Stimulated activated CD4-positive, alpha-beta T cell treated with anti-CD3 and anti-CD28 coated beads, TNF-alpha, amount 100 ng/mL, for 1 hour (primary cell): ENCODE measurements at places on chromosomes 2 and 18.

DNA sequence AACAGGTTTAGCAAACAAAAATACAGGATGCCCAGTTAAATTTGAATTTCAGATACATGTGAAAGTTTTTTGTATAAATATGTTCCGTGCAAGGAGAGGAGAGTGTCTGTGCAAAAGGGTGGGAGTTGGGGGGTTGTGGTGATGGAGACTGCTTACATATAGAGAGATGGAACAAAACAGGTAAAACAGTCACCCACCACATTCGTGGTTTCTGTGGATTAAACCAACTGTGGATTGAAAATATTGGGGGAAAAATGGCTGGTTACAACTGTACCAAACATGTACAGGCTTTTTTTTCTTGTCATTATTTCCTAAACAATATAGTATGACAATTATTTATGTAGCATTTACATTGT is 245.7 kb downstream of the TNS1 start:
- no peak for DNase-seq

GRCh38 chr2:19687017-19687659 is 214.6 kb downstream of the TTC32 start:
- DNase-seq: no peak

- DNase-seq: no peak
Observed at GRCh38 chr2:127637725-127638252, 8.2 kb upstream of the GPR17 start.

- DNase-seq: no peak
Observed at GRCh38 chr2:201403880-201404279, 46.7 kb upstream of the FLACC1 start.

- DNase-seq: no peak
Observed at GRCh38 chr2:68045342-68045741, 17.5 kb downstream of the C1D start.

GRCh38 chr2:88489181-88489580 is 36.7 kb upstream of the FOXI3 start:
- no peak for DNase-seq

- no peak for DNase-seq
Observed at GRCh38 chr18:10419420-10420103, 34.9 kb upstream of the APCDD1 start.

DNA sequence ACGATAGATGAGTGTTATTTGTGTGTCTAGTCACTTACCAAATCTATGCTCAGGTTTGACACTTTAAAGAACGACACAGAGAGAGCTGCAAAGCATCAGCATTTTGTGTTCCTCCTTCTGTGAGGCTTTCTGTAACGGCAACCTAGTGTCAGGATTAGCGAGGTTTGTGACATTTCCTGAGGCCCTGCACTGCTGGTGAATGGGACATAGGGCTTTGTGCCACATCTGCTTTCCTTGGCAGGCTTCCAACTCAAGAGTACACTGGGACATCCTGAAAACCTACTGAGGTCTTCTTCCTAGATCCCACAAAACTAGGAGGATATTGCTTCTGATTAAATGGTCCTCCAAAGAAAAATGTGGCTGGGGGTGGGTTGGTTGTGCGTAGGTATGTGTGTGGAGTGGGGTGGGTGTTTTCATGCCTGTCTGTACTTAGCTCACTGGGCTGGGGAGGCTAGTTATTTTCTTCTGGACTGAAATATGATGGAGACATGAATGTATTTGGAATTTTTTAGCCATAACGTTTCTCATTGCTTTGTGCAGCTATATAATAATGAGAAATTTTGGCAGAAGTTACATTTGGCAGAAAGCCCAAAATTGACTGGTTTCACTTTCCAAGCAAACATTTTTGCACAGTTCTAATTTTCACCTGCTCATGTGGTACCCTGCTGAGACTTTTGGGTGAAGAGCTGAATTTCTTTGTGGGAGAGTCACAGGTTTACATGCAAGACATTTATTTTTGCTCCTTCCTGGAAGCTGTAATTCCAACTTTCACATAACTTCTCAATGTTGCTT is 308.4 kb downstream of the XIRP2 start:
- no peak for DNase-seq

- no peak for DNase-seq
Observed at GRCh38 chr2:194556629-194557028, 1100.4 kb upstream of the SLC39A10 start.

DNA sequence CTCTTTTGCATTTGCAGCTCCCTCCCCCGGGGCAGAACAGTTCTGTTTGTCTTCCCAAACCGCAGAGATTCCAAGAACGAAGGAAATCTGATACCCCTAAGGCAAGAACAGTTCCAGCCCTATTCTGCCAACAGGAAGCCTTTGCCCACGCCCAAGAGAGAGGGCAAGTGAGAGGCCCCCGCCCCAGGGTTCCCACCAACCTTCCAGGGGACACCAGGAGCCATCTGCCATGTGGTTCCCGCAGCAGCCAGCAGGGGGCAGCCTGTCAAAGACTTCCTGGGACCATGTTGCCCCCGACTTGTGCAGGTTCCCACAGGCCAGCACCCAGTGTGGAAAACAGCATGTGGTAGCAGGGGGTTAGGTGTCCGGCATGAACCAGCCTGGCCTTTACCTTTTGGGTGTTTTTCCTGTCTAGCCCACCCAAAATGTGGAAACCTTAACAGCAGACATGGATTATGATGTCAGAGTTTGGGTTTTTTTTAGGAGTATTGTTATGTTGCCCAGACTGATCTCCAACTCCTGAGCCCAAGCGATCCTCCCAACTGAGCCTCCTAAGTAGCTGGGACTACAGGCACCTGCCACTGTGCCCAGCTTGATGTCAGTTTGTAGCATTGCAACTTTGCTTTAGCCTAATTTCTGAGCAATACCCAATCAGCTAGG is 21.7 kb upstream of the EFHD1 start:
- DNase-seq: peak; percentile 21

GRCh38 chr2:195021711-195022507 is 635.1 kb upstream of the SLC39A10 start:
- no peak for DNase-seq

DNA sequence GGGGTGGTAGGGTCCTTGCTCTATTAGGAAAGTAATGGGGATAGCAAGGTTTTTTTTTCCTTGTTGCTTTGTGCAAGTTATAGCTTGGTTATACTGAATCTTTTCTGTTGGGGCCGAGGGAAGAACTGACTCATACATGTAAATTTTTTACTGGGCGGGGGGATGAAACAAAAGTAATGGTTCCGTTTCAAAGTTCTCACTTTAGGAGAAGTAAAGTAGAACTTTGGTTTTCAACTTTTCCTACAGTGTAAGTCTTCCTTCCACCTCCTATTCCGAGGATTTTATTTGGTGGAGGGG is 1.1 kb downstream of the AFTPH start:
- no peak for DNase-seq

GRCh38 chr2:101064505-101064867 is 62.4 kb downstream of the RPL31 start:
- DNase-seq: no peak

DNA sequence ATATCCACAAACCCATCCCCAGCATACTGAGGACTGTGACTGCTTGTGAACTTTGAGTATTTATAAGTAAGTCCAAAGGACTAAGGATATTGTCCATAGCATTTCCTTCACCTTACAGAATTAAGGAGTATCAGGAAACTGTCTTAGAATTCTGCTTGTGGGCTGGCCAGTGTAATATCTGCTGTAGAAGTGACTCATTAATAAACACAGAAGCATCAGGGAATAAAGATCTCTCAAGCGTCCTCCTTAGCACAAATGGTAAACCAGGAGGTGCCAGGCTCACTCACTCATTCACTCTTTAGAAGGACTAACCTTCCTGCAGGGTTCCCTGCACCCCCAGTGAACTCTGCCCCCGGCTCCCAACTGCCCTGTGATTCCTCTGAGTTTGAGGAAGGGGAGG is 31.0 kb downstream of the CCDC68 start:
- no peak for DNase-seq

- no peak for DNase-seq
Observed at GRCh38 chr2:180573951-180574350, 406.5 kb upstream of the UBE2E3 start.

- DNase-seq: no peak
Observed at GRCh38 chr18:35836932-35837331, 135.5 kb upstream of the RMP24 start.

DNA sequence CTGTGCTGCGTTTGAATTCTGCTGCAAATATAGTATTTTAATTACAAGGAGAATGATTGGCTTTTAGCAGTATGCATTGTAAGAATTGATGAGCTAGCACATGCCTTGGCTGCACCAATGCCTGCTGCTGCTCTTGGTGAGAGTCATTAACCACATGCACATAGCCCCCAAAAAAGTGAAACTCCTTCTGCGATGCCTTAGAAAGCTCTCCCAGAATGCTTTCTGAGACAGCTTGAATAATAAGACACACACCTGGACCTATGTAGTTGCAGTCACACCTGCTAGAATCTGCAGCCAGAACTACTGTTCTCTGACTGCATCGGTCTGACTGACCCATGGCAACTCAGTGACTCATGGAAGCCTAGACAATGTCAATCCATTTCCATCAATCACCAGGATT is 170.1 kb upstream of the DDX18 start:
- DNase-seq: no peak

DNA sequence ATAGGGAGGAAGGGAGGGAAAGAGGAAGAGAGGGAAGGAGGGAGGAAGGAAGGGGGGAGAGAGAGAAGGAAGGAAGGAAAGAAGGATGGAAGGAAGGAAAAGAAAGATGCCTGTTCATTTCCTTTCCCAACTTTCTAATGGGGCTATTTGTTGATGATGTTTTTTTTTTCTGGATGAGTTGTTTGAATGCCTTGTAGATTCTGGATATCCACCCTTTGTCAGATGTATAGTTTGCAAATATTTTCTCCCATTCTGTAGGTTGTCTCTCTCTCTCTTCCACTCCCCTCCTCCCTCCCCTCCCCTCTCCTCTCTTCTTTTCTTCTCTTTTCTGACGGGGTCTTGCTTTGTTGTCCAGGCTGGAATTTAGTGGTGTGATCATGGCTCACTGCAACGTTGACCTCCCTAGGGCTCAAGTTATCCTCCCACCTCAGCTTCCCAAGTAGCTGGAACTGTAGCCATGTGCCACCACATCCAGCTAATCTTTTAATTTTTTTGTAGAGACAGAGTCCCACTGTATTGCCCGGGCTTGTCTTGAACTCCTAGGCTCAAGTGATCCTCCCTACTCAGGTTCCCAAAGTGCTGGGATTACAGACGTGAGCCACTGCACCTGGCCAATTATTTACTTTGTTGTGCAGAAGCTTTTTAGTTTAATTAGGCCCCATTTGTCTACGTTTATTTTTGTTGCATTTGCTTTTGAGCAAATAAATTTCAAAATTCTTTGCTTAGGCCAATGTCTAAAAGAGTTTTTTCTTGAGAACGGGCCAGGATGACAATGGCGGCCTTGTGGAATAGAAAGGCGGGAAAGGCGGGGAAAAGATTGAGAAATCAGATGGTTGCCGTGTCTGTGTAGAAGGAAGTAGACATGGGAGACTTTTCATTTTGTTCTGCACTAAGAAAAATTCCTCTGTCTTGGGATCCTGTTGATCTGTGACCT is 57.3 kb upstream of the FAM117B start:
- no peak for DNase-seq

- no peak for DNase-seq
Observed at GRCh38 chr18:79367989-79368388, 27.7 kb upstream of the NFATC1 start.

GRCh38 chr2:156320486-156321098 is 11.9 kb downstream of the NR4A2 start:
- no peak for DNase-seq

DNA sequence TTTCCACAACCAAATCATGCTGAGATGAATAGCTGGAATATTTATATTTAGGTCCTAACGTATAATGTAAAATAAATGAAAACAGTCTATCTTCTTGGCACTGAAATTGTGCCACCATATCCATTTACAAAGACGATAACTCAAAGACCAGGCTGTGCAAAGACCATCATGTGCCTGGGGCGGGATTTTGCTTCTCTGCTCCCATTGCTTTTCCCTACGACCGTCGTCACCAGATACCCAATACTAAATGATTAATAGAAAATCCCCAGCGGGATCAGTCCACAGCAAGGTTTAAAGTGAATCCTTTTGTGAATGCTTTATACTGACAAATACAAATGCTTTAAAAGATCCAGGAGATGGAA is 194.3 kb upstream of the ARL4C start:
- no peak for DNase-seq

- DNase-seq: no peak
Observed at GRCh38 chr2:97967216-97967592, 28.5 kb downstream of the TMEM131 start.

- no peak for DNase-seq
Observed at GRCh38 chr2:21146638-21147037, 22.9 kb downstream of the TDRD15 start.

DNA sequence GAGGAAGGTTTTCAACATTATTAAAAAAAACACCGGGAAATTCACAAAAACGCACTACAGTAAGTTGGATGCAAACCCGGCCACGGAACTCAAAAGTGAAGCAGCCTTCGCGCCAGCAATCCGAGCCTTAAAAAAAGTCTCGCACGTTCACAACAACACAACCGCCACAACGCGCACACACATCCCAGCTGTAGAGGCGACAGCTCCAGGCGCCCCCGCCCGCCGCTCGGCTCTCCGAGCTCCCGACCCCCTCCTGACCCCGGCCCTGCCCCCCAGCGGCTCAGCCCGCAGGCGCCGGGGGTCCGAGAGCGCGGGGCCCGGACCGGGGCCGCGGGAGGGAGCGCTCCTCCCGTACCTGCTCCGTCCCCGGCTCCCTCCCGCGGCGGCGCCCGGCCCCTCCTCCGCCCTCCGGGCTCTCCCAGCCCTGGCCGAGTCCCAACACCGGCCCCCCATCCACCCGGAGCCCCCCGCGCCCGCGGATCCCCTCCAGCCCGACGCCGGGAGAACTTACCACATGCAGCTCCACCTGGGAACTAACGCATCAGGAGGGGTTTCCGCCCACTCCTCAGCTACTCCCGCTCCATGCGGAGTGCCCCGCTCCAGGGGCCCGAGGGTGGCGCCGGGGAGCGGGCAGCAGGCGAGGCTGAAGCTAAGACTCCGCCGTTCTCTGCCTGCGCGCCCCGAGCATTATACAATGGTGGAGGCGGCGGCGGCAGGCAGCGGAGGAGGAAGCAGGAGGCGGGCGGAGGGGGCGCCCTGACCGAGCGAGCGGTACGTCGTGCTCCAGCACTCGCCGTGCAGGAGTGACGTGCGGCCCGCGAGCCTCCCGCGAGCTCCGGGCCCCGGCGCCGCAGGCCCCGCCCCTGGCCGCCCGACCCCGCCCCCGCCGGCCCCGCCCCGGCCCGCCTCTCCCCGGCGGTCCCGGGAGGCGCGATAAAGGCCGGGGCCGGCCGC is at the start of gene SERTAD2:
Gene SERTAD2, minus strand, starts transcription at position 805 of the 954 bp plus-strand sequence. CDS start 17,042 bp downstream, outside the sequence.
- peak; percentile 78 for DNase-seq

DNA sequence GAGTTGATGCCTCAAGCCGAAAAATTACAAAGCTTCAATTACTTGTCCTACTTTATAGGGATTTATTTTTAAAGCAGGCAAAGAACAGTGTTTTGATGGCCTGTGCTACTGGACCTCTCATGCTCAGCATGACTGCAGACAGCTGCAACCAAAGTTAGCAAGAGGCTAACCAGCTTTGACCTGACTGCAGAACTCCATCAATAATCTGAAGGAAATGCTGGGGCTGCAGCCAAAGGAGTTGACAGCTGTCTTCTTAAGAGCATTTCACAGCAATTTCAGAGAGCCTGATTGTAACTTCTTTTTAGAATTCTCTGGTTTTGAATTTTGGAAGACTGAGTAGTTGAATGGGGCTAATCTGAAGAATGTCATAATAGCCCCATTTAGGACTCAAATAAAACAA is 46.5 kb upstream of the SESTD1 start:
- DNase-seq: no peak

- no peak for DNase-seq
Observed at GRCh38 chr2:11437602-11438001, 28.4 kb downstream of the E2F6 start.
